K562 (cell line): ENCODE measurements at places on chromosomes 4 and X.

- DNase-seq, result no peak
These were observed 153.6 kb downstream of the RASL11B start for GRCh38 chr4:53015681-53016080.

GRCh38 chr4:21991050-21991449, 42.5 kb upstream of the KCNIP4 start:
- no peak for DNase-seq

DNA sequence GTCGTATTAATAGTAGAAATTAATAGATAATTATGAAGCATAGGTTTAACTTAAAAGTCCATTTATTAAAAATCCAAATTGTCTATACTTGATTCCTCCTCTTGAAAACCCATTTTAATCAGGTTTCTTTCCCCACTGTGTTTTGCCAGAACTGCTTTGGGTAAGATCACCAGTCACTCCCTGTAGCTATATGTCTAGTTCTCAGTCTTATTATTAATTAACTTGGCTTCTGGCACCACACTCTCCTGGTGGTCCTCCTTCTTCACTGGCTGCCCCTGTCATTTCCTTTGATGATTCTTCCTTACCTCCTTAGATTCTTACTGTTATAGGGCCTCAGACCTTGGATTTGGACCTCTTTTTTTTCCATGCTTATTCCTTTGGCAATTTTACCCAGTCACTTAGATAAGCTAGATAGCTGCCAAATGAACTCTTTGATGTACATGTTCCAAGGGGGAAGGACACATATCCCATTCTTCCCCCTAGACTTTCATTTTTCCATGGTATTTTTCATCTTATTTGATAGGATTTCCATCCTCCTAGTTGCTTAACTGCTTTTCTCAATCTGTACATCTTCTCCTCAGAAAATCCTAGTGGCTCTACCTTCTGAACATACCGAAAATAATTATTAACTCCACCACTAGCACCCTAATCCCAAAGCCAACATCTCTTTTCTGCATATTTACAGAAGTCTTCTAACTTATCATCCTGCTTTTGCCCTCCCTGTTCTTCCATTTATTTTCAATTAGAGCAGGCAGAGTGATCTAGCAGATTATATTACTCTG, 24.5 kb downstream of the GIMD1 start:
- no peak for DNase-seq

- no peak for DNase-seq
These were observed 199.2 kb downstream of the MAB21L2 start for GRCh38 chr4:150781191-150781590.

GRCh38 chrX:40755291-40756249, 20.2 kb upstream of the MED14 start:
- DNase-seq, result no peak

DNA sequence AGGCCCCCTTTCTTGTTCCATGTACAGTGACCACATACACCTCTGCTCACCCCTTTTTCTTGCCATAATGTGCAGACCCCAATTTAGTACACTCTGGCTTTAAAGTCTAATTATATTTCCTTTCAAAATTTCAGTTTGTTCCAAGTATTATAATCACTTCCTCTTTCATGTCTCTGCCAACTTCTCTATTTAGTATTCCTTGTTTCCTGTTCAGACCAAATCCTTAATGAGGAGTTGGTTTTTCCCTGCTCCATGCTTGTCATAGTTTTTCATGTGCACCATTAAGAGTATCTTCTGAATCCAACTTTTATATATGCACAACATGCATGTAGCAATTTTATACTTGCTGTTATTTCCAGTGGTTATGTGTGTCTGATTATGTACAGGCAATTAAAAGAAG, 32.3 kb downstream of the USP53 start:
- no peak for DNase-seq

GRCh38 chr4:77776182-77777134, 42.7 kb downstream of the CNOT6L start:
- DNase-seq, result no peak

DNA sequence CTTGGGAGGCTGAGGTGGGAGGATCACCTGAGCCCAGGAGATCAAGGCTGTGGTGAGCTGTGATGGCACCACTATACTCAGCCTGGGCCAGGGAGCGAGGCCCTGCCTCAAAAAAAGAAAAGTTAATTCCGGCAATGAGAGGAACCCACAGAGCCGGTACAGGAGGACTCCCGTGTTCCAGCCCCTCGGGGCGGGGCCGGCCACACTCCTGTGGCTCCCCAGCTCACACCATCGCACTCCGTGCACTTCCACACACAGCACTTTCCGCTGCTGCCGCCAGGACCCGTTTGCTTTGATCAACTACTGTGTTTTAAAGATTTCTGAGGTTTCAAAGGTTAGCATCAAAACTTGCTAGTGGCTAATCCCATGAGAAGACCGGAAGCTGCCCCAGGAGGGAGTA, 171.7 kb downstream of the AFAP1 start:
- DNase-seq, result no peak

- no peak for DNase-seq
These were observed 10.6 kb downstream of the TSPAN6 start for GRCh38 chrX:100625985-100626491.

- no peak for DNase-seq
These were observed 21.9 kb upstream of the EMCN start for GRCh38 chr4:100539706-100540105.

DNA sequence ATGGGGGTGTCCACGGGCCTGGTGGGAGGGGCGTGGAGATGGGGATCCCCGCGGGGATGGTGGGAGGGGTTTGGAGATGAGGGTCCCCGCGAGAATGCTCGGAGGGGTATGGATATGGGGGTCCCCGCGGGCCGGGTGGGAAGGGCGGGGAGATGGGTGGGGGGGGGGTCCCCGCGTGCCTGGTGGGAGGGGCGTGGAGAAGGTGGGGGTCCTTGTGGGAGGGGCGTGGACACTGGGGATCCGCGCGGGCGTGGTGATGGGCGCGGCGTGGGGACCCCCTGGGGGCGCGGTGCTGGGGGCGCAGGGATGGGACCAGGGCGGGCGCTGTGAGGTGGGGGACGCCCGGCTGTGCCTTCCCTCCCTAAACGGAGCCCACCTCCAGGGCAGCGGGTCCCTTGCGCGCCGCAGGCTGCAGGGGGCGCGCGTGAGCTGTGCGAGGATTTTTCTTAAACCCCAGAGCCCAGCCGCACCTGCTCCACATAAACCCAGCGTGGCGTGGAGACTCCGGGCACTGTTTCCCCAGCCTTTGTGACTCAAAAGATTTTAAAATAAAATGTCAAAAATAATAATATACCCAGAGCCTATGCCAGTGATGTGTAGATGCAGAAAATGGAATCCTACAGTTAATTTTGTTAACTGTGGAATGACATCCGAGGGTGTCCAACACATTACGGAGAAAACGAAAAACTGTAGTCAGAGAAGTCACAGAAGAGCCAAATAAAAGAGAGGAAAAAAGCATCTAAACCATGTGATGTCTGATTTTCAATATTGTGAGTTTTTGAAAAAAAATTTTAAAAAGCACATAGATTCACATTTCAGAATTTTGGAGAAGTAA, 1.5 kb upstream of the ASMTL start:
- DNase-seq, result peak; percentile 64

- peak; percentile 66 for DNase-seq
These were observed 32.9 kb upstream of the GPR78 start for GRCh38 chr4:8547108-8547911.

DNA sequence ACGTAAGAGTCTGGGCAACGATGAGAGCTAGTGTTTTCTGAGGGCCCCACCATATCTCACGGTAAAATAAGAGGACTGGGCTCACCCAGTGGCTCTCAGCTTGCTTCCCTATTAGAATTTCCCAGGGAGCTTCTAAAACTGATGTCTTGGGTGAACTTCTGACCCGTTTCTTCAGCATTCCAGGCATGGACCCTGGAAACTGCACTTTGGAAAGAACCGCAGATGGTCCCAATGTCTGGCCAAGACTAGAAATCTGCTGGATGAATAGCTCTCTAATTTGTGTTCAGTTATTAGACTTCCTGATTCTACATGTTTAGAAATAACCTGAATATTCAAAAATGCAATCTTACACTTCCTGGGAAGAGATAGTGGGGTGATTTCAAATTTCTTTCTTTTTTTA, 127.8 kb downstream of the ANOS1 start:
- no peak for DNase-seq

DNA sequence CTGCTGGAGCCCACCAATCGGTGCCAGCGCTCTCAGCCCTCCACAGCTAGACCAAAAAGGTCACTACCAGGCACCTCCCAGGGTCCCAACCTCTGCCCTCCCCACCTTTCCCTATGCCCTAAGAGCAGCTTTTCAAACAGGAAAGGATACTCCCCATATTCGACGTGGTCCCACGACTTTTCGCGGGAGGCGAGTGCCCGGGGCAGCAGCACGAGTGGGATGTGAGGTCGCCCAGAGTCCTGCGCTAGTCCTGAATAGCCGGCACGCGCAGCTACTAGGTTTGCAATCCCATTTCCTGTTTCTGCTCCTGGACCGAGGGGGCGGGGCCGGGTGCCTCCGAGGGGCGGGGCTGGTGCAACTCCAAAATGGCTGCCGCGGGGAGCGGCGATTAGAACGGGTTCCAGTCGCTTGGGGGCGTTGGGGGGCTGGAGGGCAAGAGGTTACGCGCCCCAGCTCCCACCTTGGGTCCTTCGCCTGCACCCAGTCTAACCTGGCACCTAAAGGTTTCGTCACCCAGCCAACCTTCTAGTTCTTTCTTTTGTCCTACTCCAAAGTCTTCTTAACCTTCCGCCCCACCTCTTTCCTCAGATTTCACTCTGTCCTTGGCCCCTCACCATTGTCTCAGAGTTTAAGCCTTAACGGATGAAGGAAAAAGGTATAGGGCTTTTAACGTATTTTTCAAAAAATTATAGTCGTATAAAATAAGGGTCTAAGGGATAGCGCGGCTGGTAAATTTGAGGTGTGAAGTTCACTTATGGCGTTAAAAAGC, 85.0 kb upstream of the TENT5D start:
- DNase-seq, result peak; percentile 4

GRCh38 chr4:37815591-37815990, 10.9 kb upstream of the PGM2 start:
- DNase-seq, result no peak

DNA sequence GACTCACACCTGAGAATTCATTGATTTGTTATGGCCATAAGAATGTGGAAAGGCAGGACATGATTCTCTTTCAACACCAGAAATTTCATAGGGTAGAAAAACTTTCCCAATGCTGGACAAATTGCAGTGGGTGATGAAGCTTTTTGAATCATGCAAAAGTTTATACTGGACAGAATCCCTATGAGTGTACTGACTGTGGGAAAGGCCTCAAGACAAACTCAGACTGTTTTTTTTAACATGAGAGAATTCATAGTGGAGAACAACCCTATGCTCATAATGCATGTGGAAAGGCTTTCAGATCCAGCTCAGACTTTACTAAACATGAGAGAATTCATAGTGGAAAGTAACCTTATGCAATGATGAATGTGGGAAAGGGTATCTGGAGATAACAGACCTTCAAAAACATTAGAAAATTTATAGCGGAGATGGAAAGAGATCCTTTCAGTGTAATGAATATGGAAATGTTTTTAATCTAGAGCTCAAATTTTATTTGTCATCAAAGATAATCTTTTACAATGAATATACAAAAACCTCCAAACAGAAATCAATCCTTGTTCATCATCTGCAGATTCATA, 36.2 kb upstream of the MAGED1 start:
- no peak for DNase-seq
